ENCODE measurements at places on chromosomes 2 and 18.

GRCh38 chr2:162118166-162119031 is 33.6 kb downstream of the GCG start:
- no peak for DNase-seq

DNA sequence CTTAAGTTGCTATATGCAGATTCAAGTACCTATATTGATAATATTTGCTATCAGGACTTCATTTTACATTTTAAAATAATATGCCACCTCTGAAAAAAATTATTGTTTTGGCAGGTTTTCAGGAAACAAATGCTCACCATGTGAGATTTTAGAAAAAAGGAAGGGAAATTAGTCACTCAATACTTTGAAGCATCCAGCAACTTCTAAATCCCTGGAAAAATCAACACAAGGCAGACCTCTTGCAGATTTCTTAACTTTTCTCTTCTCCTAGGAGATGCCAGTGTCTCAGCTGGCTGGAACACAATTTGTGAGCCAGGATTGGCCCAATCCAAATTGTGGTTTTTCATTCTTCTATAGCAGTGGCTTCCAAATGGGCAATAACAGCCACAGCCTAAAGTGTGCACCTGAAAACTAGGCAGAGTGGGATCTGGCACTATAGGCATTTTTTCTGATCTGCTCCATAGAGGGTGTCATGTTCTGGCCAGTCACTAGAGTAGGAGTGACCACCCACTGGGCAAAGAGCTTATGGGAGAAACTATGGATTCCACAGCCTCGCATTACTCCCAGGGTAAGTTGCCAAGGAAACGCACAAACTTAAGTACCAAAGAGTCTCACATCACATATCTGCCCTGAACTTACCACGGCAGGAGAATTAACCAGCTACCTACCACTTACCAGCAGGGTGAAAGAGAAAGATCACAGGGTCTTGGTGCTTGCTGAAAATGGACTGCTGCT is 28.1 kb upstream of the THOC1 start:
- no peak for DNase-seq

- no peak for DNase-seq
Observed at GRCh38 chr2:186995092-186995491, 146.1 kb upstream of the ZSWIM2 start.

DNA sequence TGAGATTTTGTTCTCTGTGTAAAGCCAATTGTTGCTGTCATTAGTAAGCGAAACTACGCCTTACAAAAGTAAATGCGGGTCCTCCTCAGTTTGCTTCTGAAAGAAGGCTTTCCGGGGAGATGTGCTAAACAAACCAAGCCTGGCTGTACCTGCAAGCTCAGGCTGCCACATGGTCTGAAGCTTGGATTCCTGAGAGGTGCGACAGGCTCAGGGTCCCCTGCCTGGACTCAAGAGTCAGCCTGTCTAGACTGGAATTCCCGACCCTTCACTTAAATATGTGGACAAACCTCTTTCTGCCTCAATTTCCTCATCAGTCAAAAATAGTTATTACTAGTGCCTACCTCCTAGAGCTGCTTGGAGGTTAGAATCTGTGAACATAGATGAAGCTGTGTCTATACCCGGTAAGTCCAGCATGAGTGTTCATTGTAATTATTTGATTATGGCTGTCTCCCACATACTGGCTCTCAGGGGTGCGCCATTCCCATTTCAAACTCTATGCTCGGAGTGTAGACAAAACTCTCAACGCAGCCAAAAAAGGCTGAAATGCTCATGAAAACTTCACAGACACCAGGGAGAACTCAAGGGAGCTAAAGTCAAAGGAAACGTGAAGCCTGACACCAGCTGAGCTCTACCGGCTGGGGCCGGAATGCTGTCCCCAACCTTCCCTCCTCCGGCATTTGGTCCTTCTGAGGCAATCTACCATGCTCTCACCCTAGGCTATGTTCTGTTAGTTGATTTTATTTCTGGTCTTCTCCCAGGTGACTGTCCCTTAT is 31.4 kb downstream of the SOWAHC start:
- DNase-seq, result no peak

- no peak for DNase-seq
Observed at GRCh38 chr18:39846265-39846664, 2108.8 kb upstream of the PIK3C3 start.

DNA sequence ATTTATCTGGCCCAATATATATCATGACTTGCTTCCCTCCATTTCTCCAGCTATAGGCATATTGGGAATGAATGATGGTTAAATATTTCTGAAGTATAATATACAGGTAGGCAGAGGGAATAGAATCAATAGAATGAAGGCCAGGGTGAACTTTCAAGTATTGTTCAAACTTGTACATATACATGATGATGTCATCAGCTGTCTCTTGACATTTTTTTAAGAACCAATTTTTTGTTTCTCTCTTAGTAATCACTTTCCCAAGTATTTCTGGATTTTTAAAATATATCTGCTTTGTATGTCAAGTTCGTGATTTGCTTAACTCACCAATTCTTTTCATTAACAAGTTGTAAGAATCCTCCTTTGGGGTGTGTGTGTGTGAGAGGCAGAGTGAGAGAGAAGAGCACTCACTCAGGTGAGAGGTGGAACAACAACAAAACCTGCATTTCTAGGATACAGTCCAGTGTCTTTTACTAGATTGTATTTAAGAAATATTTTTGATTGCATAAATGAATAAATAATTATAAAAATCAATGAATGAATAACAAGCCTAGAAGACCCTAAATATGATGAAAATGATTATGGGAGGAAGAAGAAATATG is 1239.1 kb downstream of the LRP1B start:
- no peak for DNase-seq

Data from stimulated activated naive CD4-positive, alpha-beta T cell (primary cell).